ENCODE measurements at places on chromosomes 11 and 22.

GRCh38 chr11:14860511-14860910, 31.5 kb downstream of the CYP2R1 start:
- DNase-seq: no peak

GRCh38 chr11:120032766-120033390, 105.0 kb downstream of the TRIM29 start:
- DNase-seq: no peak

DNA sequence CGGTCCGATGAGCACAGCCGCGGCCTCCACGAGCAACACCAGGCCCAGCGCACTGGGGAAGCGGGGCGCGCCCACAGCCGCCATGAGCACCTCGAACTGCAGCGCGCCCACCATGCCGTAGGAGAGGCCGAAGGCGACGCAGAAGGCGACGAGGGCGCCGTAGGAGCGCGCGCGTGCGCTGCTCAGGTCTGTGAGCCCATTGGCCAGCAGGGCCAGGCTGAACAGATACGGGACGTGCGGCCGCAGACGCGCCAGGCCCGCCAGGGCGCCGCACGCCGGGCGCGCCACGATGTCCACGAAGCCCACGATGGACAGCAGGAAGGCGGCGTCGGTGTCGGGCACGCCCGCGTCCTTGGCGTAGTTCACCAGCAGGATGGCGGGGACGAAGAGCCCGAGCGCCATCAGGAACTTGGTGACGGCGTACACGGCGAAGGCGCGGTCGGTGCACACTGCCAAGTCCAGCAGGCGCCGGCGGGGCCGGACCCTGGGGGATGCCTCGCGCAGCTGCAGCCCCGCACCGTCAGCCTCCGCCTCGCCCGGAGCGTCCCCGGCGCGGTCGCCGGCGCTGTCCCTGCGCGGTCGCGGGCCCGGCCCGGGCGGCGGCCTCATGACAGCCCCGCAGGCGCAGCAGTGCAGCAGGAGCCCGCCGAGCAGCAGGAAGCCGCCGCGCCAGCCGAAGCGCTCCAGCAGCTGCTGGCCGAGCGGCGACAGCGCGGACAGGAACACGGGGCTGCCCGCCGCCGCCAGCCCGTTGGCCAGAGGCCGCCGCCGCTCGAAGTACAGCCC, 2.9 kb downstream of the SLC16A8 start:
- no peak for DNase-seq

- no peak for DNase-seq
These were observed 38.8 kb downstream of the ATXN10 start for GRCh38 chr22:45710469-45710868.

GRCh38 chr11:46597155-46597554, 3.3 kb upstream of the AMBRA1 start:
- no peak for DNase-seq

Measured in GM04504 (cell line).